ENCODE measurements at places on chromosomes 7 and 10. TPM values are rescaled to one million over a fixed set of nuclear protein-coding genes. Genes with fewer than 3 reads are reported as not detected.

- no peak for DNase-seq
Observed at GRCh38 chr7:71657386-71657785, 525.4 kb downstream of the GALNT17 start.

DNA sequence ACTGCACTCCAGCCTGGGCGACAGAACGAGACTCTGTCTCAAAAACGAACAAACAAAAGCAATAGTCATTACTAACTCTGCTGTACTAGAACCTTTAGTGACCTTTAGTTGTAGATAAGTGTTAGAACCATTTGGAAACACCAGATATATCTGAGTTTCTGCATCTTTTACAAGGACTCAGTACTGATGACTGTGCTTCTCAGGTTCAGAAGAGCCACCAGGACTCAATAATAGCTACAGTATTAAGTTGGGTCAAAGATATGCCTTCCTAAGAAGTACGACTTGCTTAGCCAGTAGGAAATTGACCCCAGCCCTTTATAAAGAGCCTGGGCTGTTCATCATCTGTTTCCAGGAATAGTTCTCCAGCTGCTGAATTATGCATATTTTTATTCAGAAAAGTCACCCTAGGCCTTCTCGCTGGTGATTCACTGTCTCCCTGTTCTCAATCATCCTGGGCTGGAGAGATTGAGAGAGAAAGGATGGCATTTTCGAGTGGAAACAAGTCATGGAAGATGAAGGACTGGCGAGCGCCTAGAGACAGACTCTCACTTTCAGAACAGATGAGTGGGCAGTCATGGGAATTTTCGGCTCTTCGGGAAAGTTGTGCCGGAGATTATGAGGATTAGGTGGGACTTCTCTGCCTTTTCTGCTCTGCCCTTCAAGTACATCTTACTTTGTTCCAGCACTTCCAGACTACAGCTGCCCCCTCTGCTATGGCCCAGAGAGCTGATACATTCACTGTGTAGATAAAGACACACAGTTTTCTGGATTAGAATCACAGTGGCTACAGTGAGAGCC lies 316.1 kb downstream of the CCDC3 start:
- no peak for DNase-seq

DNA sequence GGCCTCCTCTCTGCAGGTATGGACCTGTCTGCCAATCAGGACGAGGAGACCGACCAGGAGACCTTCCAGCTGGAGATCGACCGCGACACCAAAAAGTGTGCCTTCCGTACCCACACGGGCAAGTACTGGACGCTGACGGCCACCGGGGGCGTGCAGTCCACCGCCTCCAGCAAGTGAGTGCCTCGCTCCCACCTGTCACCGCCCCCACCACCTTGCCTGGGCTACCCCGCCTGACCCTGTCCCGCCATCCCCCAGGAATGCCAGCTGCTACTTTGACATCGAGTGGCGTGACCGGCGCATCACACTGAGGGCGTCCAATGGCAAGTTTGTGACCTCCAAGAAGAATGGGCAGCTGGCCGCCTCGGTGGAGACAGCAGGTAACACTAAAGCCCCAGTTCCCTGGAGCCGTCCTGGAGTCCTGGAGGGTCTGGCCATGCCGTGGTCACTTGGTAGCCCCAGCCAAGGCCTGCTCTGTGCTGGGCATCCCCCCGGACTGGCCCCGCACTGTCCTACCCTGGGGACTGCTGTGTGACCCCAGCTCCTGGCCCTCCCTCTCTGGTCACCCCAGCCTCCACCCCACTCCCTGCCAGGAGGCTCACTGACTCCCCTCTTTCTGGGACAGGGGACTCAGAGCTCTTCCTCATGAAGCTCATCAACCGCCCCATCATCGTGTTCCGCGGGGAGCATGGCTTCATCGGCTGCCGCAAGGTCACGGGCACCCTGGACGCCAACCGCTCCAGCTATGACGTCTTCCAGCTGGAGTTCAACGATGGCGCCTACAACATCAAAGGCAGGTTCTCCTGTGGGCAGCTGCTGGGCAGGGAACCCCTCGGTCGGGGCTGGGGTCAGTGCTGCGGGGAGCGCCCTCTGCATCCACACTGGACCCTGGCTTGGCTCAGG lies 178.0 kb downstream of the RNF216 start:
- no peak for DNase-seq

DNA sequence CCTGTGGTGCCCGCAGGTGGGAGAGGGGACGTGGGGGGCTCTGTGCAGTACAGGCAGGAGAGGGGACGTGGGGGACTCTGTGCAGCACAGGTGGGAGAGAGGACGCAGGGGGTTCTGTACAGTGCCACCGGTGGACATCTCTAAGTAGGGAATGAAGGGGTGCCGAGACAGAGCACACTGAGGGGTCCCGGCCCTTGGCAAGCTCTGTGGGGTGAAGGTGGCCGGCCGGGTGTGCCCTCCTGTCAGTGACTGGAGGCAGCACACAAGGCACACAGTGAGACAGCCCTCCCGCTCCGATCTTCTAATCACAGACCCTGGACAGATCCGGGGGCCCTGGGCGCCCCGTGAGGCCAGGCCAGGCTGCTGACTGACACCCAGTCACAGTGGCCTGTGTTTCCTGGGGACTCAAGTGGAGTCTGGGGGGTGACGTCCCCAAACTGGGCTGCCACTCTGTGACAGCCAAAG lies 11.2 kb downstream of the GPR146 start:
- no peak for DNase-seq

DNA sequence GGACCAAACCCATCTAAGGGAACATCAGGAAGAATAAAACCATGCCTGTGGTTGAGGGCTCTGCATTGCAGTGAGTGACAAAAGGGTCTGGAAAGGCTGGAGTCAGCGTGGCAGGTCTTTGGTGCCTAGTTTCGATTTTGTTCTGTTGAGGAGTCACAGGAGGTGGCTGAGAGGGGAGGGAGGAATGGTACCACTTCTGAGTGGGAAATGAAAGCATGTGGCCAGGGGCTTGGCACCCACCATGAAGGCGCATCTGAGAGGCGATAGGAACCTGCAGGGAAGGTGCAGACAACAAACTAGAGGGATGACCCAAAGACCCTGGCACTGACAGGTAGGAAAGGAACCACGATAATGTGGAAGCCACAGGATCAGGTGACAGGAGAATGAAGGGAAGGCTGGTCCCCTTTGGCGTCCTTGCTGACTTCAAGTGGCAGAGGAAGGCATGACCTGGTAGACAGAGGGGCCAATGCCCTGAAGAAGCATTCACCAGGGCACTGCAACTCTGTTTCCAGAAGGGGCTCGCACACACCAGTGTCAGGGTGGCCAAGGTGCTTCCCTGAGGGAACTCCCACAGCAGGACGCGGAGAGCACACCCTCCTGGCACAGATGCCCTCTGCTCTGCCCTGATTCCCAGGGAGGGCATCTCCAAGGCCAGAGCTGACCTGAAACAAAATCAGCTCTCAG lies 41.7 kb downstream of the HIPK2 start:
- no peak for DNase-seq

- DNase-seq = no peak
Observed at GRCh38 chr7:46360811-46361210, 439.7 kb upstream of the IGFBP3 start.

- DNase-seq = no peak
Observed at GRCh38 chr10:127982601-127983000, 75.7 kb downstream of the PTPRE start.

GRCh38 chr10:75662715-75663114 lies 231.3 kb downstream of the LRMDA start:
- DNase-seq = no peak

- DNase-seq = no peak
Observed at GRCh38 chr7:52569151-52569550, 466.3 kb upstream of the POM121L12 start.

Gene AKR1C8
- total RNA-seq = not detected

Gene KCNIP2
- total RNA-seq = 252 TPM

Gene SPDYE5
- not detected for total RNA-seq

All from omental fat pad (tissue), 4 donors.